Jurkat, Clone E6-1 (cell line): ENCODE measurements at places on chromosomes 13 and 19.

DNA sequence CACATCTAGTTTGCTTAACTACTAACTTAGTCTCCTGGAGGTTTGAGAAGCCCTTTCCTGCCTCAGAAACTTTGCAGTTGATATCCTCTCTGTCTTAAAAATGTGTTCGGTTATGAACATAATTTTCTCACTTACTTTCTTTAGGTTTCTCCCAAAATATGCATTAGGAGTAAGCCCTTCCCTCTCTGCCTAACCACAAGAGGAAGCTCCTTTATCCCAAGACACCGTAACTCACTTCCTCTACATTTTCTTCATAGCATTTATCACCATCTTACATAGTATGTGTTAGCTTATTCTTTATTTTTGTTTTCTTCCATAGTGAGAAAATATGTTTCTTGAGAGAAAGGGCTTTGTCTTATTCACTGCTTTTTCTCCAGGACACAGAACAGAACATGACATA is 952.5 kb upstream of the ATXN8OS start:
- DNase-seq: no peak

GRCh38 chr13:109900741-109901140 is 114.4 kb upstream of the IRS2 start:
- DNase-seq: no peak

GRCh38 chr13:92734068-92734467 is 492.5 kb upstream of the GPC6 start:
- DNase-seq: no peak

DNA sequence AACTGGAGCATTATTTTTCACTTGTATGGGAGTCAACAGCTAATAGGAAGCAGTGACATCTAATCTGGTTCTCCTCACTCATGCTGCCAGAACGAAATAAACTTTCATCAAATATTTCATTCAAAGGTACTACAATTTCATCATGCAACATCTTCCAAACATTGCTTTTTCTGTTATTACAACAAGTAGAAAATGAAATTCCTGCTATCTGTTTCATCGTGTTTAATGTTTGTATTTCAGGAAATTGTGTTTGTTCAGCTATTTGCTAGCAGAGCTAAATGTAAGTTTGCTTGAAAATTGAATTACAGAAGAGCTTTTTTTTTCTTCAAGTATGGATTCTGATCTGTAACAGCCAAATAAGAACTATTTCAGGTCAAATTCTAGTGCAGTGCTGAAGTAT is 90.1 kb downstream of the SLITRK6 start:
- DNase-seq: no peak

- no peak for DNase-seq
These were observed 169.5 kb downstream of the DCLK1 start for GRCh38 chr13:35961461-35962220.

- DNase-seq: no peak
These were observed 4.6 kb upstream of the PRKCG start for GRCh38 chr19:53877361-53877766.

- no peak for DNase-seq
These were observed 25.6 kb downstream of the CCDC8 start for GRCh38 chr19:46387713-46388130.

DNA sequence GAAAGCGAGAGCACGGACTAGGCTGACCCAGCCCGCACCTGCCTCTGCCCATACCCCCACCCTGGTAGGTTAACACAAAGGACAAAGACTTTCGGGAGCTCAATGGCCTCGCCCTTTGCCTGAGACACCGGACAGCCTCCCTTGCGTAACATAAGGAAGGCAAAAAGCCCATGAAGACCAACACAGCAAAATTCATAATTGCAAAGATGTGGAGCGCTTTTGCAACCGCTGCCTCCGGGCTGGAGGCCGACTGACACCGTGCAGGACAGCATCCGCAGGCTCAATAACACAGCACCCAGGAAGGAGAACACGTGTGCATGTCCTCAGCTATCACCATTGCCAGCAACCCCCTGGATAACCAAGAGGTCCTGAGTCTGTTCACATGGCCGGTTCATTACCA is 15.4 kb downstream of the LILRA1 start:
- DNase-seq: no peak

DNA sequence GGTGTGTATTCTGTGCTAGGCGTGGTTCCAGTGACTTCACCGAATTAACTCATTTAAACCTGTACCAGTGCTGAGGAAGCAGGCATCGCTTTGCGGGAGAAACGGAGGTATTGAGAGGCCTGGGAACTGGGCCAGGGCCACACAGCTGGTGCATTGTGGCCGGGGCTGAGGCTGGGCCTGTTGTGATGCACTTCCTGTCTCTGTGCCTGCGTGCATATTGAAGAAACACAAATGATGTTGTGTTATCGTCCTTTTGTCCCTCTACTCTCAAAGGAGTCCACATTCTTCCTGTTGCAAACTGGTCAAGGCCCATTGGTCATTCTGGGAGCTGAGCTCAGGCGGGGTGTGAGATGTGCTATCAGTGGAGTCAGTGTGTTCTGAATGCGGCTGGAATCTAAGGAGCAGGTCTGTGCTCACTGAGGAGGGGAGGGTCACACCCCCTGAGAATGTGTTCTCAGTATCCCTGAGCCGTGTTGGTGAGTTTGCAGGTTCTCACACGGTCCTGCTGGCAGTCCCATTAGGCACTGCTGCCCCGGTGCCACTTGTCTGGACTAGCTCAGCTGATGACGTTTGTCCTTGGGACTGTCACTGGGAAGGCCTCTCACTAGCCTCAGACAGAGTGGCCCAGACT is 62.1 kb downstream of the ARHGEF7 start:
- DNase-seq: peak; percentile 95

DNA sequence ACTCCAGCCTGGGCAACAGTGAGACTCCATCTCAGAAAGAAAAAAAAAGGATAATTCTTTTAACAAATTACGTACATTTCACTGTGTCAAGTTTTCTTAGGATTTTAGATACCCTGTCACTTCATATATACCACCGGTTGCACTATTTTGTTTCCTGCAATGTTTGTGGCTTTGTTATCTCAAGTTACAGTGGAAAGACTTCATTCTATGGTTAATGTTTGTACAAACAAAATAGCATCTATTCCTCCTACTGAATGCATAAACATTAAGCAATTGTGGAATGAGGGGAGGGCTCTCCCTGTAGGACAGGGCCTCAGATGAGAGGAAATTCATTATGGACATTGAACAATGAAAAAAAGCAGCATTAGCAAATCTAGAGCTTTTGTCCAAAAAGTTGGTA is 120.1 kb downstream of the DNAJC3 start:
- no peak for DNase-seq

DNA sequence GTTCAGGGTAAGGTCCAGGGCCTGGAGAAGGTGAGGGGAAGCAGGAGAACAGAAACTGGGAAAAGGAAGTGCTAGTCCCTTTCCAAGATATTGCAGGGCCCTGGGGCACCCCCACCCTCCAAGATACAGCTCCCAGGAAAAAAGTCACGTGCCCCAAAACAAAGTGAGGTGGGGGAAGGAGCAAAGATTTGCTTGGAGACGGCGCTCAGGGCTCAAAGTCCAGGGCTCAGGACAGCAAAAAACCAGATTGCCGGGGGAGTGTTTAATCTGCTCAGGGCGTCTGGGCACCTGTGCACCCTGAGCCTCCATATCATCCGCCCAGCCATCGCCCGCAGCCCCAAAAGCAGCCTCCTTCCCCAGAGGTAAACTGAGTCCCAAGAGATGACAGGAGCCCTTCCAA is 6.3 kb downstream of the SMIM24 start:
- DNase-seq: no peak

DNA sequence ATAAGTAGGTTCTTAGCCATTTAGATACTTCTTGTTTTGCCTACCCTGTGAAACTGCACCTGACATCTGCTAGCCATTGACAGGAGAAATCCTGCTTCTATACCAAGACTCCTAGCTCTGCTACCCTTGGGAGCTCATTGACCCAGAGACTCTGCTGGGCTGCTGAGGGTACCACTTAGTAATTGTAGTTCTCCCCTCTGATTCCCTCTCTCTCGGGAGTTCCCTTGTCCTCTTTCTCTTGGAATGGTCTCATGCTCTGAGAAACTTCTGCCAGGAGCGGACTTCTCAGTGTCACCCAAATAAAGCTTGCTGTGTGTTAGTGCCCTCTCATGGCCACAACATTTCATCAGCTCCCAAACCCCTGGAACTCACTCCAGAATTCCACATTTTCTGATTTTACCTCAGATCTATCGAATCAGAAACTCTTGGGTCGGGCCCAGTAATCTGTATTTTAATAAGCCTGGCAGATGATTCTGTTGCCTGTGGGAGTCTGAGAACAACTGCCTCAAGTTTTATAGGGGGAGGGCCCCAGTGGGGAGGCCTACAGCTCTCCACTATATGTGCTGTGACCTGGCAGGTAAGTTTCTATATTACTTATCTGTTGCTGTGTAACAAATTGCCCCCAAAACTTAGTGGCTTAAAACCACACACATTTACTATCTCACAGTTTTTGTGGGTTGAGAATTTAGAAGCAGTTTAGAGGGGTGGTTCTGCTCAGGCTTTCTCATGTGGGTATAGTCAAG is 221.1 kb downstream of the TDRD3 start:
- DNase-seq: no peak

DNA sequence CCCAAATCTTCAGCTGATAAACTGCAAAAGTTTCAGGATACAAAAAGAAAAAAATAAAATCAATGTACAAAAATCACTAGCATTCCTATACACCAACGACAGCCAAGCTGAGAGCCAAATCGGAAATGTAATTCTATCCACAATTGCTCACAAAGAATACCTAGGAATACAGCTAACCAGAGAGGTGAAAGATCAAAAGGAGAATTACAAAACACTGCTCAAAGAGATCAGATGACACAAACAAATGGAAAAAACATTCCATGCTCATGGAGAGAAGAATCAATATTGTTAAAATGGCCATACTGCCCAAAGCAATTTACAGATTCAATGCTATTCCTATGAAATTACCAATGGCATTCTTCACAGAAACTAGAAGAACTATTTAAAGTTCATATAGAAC is 29.5 kb downstream of the NLRP11 start:
- DNase-seq: no peak

GRCh38 chr13:43991773-43992201 is 112.1 kb downstream of the LACC1 start:
- no peak for DNase-seq

DNA sequence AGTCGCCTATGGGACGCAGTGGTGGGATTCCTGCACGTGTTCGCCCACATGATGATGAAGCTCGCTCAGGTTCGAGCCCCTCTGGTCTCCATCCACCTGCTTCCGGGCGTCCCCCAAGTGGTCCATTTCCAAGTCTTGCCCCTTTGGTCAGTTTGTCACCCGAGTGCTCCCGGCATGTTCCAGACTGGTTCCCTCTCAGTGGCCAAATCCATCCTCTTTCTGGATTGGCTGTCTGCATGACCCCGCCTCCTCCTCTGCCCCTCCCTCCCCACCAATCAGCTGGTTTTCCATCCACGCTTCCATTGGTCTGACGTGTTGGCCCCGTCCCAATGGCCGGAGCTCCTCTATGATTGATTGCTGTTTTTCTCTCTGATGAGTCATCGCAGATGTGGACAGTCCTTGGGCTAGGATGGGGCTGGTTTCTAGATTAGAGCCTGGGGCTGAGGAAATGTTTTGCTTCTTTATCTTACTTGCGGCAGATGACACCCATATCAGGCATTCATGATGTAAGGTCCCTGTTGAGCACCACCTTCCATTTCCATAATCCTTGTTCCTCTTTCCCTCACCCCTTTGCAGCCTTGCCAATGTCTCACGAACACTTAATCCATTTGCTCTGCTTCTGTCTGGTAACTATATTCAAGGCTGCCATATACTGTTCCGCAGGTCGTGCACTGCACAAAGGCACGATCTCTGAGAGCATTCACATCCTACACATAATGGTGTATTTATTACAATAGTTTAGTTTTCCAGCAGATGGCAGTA is 73.8 kb downstream of the MAP4K1 start:
- DNase-seq: no peak

GRCh38 chr19:40716031-40716481 is 630 bp downstream of the COQ8B start:
- peak; percentile 28 for DNase-seq

DNA sequence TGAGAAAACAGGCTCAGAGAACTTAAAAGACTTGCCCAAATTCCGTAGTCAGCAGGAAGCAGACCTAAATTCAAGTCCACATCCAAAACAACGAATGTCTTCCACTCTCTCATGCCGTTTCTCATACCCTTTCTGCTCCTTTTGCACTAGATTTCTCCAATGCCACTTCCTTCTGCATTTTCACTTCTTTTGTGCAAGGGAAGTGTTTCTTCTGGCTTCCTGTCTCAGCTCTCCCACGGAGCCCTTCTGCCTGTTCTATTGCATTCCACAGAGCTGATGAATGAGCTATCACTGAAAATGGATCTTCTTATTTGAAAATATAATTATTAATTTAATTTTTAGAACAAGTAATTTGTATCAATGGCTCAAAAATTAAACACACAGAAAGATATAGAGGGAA is 56.1 kb upstream of the STK24 start:
- no peak for DNase-seq

DNA sequence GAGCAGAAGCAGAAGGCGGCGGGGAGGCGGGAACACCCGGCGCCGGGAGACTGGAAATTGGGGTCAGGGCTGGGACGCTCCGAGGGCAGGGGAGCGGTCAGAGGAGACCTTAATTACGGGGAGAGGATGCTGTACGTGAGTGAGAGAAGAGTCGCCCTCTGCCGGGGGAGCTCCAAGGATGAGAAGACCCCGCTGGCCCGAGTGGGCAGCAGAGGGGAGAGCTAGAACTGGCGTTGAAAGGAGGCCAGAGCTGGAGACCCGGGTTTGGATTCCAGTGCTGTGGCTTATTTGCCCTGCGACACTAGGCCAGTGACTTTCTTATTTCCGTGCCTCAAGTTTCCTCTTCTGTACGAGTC is 536 bp downstream of the FAM32A start:
- DNase-seq: peak; percentile 10
